Midbrain (tissue), 1 donor: ENCODE measurements at places on chromosomes 3 and 15.

DNA sequence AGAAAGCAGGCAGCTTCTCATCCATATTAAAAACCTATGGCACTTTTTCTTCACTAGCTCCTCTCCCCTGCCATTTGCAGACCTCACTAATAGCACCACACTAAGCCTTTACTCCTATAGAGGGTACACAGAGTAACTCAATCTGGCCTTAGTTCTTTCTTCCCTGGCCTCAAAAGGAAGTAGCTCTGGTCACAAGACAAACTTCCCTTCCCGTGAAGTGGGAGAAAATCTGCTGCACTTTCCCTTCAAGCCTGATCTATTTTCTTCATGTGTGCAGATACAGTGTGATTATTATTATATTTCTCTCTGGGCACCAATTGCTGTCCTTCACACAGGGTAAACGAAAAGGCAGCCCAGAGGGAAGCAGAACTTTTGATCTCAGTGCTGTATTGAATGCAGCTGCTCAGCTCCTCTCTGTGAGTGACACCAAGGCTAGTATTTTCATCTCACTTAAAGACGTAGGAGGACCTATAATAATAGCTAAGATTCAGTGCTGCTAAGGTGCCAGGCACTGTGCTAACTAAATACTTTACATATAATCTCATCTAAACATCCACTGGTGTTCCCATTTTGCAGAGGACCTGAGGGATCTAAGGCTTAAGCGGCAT lies 61.9 kb upstream of the RASGRP1 start:
- DNase-seq, result peak; percentile 18

- no peak for DNase-seq
Observed at GRCh38 chr3:118186051-118186450, 848.6 kb downstream of the IGSF11 start.

DNA sequence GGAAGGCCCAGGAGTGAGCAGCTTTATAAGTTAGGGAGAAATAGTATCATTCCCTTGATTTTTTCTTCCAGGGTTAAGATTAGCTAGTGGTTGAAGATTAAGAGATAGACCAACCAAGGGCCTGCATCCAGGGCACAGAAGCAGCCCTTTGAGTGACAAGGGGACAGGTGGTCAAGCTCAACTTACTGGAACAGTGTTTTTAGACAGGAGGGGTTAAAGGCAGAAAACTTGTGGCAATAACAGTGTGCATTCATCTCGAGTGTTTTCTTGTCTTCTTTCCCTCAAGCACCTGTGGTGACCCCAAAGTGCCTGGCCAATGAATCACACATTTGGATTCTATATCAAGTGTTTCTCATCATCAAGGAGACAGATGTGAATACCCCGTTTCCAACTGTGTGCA lies 267.5 kb downstream of the PDCD6IP start:
- DNase-seq, result no peak

GRCh38 chr3:54917862-54918261 lies 10.0 kb downstream of the LRTM1 start:
- DNase-seq, result no peak

GRCh38 chr3:20490996-20491395 lies 305.0 kb upstream of the SGO1 start:
- DNase-seq, result no peak

DNA sequence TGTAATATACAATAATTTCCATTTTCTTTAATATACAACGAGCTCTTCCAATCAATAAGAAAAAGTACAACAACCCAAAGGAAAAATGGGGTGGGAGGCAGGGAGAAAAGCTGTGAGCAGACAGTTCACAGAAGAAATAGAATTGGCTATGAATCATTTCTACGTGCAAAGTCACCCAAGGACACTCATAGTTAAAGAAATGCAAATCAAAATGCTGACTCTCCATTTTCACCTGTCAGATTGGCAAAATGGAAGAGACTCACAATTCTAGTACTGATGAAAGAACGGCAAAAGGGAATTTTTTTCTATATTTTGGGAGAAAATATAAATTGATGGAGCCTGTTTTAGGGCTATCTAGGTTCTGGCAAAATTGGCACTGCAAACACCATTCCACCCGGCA lies 116.3 kb upstream of the MEF2A start:
- no peak for DNase-seq

DNA sequence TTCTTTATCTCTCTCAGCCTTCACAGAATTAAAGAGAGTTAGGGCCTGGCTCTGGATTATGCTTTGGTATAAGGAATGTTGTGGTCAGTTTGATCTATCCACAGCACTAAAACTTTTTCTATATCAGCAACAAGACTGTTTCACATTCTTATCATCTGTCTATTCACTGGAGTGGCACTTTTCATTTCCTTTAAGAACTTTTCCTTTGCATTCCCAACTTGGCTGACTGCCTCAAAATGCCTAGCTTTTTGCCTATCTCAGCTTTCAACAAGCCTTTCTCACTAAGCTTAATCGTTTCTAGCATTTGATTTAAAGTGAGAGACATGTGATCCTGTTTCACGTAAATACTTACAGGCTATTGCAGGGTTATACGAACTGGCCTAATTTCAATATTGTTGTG lies 471.8 kb downstream of the GBE1 start:
- DNase-seq, result no peak
